ENCODE measurements at places on chromosomes 5 and 9. TPM values are rescaled to one million over a fixed set of nuclear protein-coding genes. Genes with fewer than 3 reads are reported as not detected.

DNA sequence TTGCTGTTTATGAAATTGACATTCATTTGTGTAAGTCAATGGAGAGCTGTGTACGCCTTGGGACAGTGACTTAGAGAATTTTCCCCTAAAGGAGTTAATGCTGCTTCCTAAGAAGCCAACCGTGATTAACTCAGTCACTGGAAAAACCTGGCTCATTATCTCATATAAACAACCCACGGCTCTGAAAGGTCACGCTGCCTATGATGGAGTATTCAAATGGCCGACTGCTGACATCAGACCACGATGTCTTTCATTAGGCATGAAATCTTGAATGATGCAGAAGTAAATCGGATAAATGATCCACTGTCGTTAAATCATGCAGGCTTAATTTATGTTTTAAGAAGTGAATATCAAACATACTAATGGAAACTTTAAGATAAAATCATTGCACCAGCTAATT is 603.7 kb downstream of the RAB3C start:
- DNase-seq = no peak

DNA sequence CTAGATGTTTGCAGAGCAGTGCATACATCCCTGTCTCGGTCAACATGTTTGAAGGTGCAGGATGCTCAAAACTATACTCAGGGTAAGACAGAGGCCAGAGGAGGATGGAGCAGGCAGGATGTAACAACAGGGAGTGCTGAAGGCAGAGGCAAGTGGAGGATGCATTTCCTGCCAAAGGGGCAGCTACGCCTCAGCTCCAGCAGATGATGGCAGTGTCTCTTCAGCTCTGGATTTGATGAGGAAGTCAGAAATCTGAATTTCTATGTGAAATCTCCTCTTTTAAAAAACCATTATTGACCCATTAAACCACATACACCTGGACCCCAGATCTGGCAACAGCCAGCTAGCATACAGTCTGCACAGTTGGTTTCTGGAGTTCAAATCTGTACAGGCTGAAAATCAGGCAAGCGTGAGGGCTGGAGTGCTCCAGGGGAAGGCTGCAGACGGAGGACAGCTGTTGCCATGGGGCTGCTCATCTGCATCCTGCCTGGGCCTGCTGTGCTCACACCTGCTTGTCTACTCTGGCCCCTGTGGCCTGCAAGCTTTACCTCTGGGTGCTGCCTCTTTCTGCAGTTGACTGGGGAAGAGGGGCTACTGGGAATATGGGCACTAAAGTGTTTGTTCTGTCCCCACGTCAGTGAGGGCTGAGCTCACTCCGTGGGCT is 152.9 kb upstream of the SLC28A3 start:
- no peak for DNase-seq

DNA sequence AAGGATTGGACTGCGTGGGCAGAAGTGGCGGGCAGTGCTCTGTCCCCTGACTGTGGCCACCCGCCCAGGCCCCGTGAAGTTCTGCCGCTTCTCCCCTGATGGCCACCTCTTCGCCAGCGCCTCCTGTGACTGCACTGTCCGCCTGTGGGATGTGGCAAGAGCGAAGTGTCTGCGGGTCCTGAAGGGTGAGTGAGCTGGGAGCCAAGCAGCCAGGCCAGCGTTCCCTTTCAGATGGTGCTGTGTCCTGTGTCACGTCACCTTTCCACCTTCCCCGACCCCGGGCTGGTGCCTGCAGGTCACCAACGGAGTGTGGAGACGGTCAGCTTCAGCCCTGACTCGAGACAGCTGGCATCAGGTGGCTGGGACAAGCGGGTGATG is 2.3 kb downstream of the WDR38 start:
- no peak for DNase-seq

- DNase-seq = no peak
Measured at GRCh38 chr5:112576298-112576925, 157.3 kb upstream of the EPB41L4A start.

The ITK gene
- not detected for total RNA-seq

DNA sequence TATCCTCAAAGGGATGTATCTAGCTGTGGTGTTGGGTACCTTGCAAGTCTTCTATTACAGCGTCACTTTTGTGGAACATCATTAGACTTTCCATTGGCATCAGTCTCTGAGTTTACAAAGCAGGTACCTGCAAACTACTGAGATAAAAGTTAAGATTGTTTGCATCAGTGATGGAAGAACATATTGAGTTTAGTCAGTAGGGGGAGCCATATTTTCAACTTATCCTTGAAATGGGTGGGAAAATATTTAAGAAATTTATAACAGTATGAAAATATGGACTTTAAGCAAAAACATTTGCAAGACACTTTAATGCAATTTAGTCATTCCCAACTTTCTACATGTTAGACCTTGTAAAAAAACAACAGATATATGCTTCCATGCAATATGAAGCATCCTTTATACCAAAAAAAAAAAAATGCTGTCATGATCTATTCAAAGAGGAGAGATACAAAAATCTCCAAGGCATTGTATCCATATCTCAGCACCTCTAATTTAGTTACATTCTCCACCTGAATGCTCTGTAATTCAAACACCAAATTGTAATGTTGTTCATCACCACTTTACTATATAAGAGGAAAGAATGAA is 98.6 kb upstream of the ADAMTS19 start:
- no peak for DNase-seq

The SUSD3 gene
- total RNA-seq = 6.0 TPM

DNA sequence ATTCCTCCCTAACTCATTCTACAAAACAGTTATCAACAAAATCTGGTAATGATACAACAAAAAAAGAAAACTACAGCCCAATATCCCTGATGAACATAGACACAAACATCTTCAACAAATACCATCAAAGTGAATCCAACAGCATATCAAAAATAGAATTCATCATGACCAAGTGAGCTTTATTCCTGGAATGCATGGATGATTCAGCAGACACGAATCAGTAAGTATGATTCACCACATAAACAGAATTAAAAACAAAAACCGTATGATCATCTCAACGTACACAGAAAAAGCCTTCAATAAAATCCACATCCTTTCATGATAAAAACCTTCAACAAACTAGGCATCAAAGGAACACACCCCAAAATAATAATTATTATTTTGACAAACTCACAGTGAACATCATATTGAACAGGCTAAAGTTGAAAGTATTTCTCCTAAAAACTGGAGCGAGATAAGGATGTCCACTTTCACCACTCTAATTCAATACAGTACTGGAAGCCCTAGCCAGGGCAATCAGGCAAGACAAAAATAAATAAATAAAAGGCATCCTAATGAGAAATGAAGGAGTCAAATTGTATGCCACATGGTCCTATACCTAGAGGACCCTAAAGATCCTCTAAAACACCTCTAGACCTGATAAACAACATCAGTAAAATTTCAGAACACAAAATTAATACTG is 305.1 kb upstream of the RGMB start:
- no peak for DNase-seq

The ARID3C gene
- total RNA-seq = not detected

GRCh38 chr5:24497591-24498157 is 147.1 kb downstream of the CDH10 start:
- DNase-seq = no peak

DNA sequence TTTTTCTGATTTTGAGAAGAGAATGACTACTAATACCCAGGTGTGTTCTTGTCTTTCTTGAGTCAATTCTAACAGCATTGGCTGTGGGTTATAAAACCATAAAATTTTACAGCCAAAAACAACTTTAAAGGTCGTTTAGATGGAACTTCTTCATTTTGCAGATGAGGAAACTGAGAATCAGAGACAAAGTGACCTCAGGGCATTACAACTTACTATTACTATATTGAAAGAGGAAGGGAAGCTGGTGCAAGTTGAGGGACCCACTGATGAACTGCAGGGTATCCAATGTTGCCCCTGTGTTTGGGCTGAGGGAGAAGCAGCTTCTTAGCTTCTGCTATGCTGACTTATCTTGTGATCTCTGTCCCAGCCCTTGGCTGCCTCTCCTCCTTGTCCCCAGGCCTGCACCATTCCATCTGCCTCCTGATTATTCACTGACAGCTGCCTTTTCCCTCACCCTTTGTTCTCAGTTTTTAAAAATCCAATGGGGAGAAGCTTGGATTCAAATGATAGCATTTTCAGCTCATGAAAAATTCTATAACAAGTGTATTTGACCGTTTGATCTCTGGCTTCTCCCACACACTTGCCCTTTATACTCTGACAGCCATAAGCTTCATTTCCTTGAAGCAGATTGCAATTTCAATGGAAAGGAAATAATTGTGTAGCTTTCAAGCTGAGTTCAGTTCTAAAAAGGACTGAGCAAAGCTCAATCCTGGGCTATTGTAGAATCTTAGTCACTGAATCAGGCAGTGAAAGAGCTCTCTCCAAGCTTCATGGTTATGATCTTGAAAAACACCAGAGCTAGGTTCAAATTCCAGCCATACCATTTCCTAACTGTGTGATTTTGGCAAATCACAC is 68.5 kb downstream of the TMC1 start:
- no peak for DNase-seq

- no peak for DNase-seq
Measured at GRCh38 chr5:149011728-149012127, 51.1 kb downstream of the SH3TC2 start.

The FSTL4 gene
- total RNA-seq = 1.9 TPM

DNA sequence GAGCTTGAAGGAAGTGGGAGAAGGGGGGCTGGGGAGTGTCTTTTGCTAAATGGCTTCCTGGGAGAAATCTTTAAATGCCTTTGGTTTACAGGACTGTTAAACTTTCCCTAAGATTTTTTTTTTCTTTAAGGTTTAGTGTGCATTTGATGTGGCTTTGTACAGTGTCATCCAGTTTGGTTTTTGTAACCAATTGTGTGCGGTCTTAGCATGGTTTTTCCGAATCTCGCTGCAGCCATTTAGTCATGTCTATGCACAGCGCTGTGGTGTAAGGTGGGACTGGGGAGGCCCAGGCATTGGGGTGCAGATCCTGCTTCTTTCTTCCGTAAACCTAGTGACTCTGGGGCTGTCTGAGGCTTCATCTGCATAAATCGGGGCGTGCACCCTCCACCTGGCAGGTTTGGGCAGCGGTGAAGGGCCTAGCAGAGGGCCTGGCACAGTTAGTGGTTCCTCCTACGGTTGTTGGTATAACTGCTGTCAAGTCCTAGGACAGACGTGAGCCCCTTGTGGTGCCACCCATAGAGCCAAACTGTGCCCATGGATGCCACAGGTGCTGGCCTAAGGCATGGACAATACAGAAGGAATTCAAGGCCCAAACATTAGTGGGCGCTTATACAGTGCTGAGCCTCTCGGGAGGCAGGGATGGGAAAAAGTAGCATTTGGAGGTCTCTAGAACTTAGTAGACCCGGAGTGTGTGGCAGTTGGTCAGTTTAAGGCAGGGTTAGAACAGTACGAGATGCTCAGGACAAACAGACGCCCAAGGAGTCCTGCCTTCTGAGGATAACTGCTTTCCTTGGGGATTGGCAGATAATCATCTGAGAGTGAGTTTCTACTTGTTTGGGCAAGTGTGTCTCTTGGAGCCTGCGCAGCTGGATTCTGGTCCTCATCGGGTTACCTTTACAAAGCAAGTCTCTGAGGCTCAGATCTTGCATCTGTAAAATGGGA is 1.5 kb downstream of the PRRC2B start:
- no peak for DNase-seq

DNA sequence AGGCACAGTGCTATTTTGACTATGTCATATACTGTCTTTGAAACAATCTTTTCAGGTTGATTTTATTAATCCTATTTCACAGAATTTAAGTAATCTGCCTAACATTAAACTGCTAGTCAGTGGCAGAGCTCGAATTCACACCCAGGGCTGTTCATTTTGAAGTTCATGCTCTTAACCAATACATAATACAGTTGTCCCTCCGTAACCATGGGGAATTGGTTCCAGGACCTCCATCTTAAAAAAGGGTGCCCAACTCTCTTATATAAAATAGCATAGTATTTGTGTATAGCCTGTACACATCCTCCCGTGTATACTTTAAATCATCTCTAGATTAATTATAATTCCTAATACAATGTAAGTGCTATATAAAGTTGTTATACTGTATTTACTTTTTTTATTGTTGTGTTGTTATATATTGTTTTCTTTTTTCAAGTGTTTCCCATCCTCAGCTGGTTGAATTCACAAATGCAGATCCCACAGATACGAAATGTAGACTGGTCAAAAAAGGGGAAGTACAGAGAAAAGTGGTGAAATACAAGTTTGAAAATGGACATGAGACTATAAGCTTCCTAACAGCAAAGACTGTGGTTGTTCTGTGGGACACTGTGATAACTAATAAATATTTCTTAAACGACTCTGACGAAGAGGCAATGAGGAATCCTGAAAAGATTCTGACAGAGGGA is 18.3 kb downstream of the RFX3 start:
- DNase-seq = no peak
